ENCODE measurements at places on chromosomes 16 and 17. TPM values are rescaled to one million over a fixed set of nuclear protein-coding genes. Genes with fewer than 3 reads are reported as not detected.

FAM83G gene
- 11.6 TPM for total RNA-seq

CA5A gene
- not detected for total RNA-seq

WNK4 gene
- 1.7 TPM for total RNA-seq

KRT32 gene
- not detected for total RNA-seq

TRAF7 gene
- total RNA-seq, result 54.0 TPM

TMEM219 gene
- 99.9 TPM for total RNA-seq

SLX4 gene
- total RNA-seq, result 6.9 TPM

THUMPD1 gene
- total RNA-seq, result 44.4 TPM

KRTAP3-1 gene
- total RNA-seq, result not detected

PLA2G10 gene
- total RNA-seq, result not detected

ITGB4 gene
- total RNA-seq, result under 0.01 TPM

CACNA1H gene
- 0.59 TPM for total RNA-seq
